Activated CD4-positive, alpha-beta T cell treated with anti-CD3 and anti-CD28 coated beads for 24 hours (primary cell): ENCODE measurements at places on chromosomes 5 and 9.

DNA sequence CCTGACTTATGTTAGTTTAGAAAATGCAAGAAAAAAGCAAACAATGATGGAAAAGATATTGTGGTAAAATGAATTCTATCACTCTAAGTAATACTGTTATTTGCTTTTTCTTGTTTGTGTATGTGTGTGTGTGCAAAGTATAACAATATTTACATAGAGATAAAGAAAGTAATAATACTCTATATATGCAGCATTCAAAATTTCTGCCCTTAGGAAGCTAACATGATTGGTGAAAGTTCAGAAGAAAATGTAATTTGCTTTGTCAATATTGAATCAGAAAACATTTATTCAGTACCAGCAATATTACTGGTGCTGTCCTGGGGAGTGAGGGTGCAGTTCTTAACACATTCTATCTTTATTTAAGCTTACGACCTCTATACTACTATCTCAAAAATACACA is 12.9 kb upstream of the PRDM9 start:
- DNase-seq = no peak

GRCh38 chr5:112628214-112628980 is 109.3 kb upstream of the APC start:
- no peak for DNase-seq

DNA sequence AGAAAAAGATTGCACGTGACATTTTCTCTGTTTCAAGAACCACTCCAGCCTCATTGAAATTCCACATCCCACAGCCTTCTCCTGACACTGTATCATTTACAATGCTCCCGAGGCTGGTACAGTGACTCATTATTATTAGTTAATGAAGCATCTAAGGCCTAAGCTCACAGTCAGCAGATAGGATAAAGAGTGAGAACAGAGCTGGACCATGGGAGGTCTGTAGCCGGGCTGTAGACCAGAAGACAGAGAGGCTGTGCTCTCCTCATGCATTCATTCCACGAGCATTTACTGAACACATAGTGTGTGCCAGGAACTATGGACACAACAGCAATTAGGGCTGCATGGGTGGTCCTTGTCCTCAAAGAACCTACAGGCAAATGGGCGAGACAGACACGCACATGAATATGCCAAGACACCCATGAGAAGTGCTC is 47.3 kb upstream of the GALNT10 start:
- no peak for DNase-seq

DNA sequence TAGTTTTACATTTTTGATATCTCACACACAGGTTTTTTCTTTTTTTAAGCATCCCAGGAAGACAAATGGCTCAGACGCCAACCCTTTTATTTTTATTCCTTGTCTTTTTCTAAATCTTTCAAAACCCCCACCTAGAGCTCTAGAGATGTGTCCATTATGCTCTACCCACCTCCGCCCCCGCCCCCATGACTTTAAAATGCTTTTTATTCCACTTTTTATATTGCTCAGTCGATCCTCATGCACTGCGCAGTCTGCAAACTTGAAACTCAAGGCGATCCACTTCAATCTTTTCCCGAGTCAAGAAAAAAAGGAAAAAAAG is 411 bp upstream of the MAT2B start:
- DNase-seq = peak; percentile 17

DNA sequence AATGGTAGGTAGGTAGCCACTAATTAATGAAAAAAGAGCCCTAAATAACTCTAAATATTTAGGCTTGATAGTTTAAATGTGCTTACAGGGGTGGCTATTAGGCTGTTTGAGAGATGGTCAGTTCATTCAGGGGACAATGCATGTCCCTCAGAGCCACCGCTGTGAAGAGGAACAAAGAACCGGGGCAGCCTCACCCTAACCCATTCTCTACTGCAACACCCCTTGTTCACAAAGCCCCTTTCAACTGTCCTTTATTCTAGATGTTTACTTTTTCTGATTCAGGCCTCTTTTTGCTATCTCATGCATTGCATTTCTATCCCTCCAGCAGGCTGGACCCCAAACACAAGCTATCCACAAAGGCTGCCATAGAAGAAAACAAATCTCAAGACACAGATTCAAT is 906.7 kb downstream of the NR2F1-AS1 start:
- no peak for DNase-seq

- no peak for DNase-seq
Measured at GRCh38 chr5:5128766-5129165, 11.4 kb upstream of the ADAMTS16 start.

DNA sequence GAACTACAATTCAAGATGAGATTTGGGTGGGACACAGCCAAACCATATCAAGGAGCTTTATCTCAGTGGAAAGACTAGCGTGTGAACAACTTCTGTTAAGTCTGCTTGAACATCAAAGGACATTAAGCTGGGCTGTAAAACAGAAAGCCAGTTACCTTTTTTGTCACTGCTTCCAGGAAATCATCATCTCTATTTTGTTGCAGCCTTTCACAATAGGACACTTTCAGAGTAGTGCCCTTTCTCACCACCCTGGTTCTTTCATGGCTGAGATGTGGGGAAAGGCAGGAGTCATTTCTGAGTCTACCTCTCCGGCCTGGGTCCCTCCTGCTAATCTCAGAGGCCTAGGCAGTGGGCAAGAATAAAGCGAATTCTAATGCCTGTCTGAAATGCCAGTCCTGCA is 96.2 kb upstream of the PPP1R2B start:
- DNase-seq = no peak

GRCh38 chr5:157215514-157216167 is 35.0 kb downstream of the ITK start:
- DNase-seq = no peak

DNA sequence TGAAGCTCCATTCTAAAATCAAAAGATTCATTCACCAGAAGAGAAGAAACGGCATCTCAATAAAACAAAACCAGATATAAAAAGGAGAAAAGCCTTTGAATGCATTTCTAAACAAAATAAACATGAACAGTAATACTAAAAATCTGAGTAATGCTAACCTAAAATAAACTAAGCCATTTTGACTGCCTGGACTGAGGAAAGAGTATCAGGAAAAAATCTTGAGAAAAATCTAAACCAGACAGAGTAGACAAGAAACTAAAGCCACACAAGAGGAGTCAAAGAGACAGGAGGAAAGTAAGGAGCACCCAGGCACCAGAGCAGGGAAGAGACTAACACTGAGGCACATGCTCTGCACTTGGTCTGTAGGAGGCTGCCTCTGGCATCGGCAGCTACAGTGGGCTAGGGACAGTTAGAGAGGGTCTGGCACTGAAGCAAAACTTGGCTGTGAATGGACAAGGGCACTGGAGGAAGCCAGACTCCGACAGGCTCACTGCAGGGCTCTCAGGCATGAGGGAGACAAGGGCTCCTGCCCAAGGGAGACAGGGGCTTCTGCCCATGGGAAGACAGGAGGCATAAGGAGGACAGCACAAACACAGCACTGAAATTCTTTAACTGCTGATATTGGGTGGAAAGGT is 50.2 kb downstream of the DROSHA start:
- no peak for DNase-seq

DNA sequence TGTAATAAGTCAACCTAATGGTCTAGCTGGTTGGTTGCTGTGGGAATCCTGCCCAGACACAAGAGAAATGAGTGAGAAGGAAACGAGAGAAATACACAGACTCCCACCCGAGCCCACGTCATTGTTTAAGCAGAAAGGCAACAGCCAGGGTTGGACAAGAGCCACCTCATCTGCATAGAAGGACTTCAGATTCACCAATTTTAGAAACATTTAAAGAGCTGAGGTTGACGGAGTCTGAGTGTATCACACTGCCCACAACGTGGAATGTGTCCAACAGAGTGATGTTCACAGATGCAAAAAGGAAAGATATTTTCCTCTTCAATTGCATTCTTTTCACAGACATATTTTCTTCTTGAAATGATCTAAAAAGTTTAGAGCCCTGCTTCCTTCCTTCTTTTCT is 349.5 kb downstream of the AGTPBP1 start:
- no peak for DNase-seq

DNA sequence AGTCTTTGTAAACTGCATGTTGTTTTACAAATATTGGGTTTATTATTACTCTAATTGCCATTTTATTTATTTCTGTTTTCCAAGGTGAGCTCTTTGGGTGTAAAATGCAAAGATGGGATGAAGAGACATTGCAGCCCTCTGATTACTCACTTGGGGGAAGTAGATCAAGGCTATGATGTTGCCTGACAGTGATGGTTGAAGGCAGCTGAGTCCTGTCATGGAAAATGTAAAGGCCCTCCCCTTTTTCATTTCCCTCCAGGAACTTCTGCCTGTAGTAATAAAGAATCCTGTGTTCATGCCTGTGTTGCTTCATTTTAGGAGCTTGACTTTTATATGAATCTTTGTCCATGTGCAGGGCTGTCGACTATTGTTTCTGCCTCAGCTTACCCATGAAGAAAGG is 605.4 kb upstream of the CLINT1 start:
- no peak for DNase-seq

DNA sequence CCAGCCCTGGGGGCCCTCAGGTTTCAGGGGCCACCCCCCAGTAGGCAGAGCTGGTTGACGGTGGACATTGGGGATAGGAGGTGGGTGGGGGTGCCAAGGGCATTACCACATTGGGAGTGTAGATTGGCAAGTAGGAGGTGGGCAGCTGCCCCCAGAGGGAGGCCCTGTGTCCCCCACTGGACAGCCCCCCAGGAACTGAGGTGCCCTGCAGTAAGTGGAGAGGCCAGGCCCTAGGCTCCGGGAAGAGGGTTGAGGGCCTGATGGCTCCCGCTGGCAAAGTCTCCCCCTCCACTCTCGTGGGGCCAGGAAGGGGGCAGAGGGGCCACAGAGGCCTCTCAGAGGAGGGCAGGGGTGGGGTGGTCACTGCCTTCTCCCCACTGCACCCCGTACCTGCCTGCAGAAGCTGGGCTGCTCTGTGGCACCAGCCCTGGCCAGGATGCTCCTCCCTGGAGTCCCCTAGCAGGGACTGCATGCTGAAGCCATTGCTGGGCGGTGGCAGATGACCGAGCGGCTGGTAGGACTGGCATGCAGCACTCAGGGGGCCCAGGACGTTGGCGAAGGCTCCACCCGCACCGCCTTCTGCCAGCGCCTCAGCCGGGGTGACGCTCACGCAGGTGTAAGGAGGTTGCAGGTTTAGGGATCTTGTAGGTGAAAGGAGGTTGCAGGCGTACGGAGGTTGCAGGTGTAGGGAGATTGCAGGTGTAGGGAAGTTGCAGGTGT is 89.6 kb upstream of the CACNA1B start:
- DNase-seq = no peak

GRCh38 chr9:133876836-133877235 is 115.3 kb downstream of the VAV2 start:
- no peak for DNase-seq

DNA sequence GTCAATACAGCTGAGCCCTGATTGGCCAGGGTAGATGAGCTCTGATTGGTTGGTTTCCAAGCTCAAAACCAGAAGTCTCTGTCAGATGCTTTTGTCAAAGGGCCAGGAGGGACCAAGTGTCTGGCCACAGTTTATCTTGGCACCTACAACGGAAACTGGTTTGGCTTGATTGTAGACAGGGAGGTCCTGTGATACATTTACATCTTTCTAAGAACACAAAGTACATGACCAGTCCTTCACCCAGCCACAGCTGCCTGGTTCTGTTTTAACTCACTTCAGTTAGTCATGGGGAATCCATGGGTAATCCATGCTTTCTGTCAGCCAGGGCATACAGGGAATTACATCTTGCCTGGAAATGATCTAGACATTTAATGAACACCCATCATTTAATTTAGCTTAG is 171.2 kb downstream of the SLC12A2 start:
- no peak for DNase-seq

DNA sequence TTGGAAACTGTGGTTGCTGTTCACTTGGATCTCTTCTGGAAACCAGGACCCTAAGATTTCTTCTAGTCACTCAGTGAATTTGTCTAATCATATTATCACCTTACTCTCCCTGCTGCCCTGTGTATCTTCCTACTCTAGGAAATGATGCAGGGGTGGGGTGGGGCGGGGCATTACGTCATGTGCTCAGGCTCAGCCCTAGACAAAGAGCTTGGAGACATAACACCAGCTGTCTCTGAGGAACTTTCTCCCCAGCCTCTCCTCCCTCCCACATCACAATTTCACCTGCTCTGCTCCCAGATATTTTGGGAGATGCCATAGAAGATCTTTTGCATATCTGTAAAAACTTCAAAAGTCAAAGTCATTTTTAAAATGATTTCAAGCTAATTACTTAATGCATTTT is 470.4 kb downstream of the ZSWIM6 start:
- no peak for DNase-seq

DNA sequence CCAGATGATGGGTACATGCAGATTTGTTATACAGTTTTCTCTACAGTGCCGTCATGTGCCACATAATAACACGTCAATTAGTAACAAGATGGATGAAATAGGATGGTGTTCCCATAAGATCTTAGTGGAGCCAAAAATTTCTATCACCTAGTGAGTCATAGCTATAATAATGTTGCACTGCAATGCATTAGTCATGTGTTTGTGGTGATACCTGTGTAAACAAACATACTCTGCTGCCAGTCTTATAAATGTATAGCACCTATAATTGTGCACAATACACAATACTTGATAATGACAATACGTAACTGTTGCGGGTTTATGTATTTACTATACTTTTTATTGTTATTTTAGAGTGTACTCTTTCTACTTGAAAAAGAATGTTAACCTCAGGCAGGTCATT is 865.4 kb downstream of the MAT2B start:
- no peak for DNase-seq

DNA sequence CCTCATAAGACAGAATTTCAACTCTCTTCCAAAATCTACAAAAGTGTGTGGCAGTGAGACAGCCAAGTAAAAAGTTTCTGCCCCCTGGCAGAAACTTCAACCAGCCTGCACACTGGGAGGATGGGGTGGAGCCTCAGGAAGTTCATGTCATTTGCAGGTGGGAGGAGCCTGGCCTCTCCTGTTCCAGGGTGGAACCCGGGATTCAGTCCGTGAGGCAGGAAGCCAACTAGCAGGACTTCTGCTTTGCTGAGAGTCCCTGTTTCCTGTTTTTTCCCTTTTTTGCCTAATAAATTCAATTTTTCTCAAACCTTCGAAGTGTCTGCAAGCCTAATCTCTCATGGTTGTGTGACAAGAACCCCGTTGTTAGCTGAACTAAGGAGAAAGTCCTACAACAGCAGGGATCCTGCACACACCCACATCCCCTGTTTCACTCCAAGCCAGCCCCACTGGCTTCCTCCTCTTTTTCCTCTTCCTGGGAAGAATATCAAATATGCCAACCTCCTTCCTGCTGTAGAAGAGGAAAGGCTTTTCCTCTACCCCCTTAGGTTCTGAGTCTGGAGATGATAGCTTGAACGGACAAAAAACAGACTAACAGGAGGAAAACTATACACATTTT is 69.3 kb downstream of the ALDH7A1 start:
- no peak for DNase-seq

- DNase-seq = no peak
Measured at GRCh38 chr9:23823986-23824829, 1.8 kb downstream of the ELAVL2 start.

- no peak for DNase-seq
Measured at GRCh38 chr5:109231331-109231730, 178.4 kb downstream of the PJA2 start.

- DNase-seq = no peak
Measured at GRCh38 chr5:26674846-26675245, 363.5 kb downstream of the CDH9 start.

GRCh38 chr5:96563816-96564215 is 98.4 kb upstream of the CAST start:
- DNase-seq = no peak

- no peak for DNase-seq
Measured at GRCh38 chr5:36561601-36562000, 44.8 kb upstream of the SLC1A3 start.

GRCh38 chr9:136079211-136079915 is 15.7 kb downstream of the NACC2 start:
- DNase-seq = no peak

- DNase-seq = no peak
Measured at GRCh38 chr9:116697362-116697761, 10.3 kb downstream of the TRIM32 start.

GRCh38 chr5:94613583-94613982 is 4.8 kb downstream of the KIAA0825 start:
- no peak for DNase-seq
